Astrocyte of the hippocampus (primary cell): ENCODE measurements at places on chromosomes 7 and 10.
A peak's percentile ranks its signal among the peaks of the same experiment; 100 is the strongest.

- no peak for DNase-seq
Measured at GRCh38 chr7:82821037-82821436, 341.6 kb downstream of the PCLO start.

GRCh38 chr10:8543361-8544056, 489.0 kb downstream of the GATA3 start:
- DNase-seq: peak; percentile 3

- peak; percentile 26 for DNase-seq
Measured at GRCh38 chr10:88800152-88801125, 2.1 kb upstream of the LIPM start.

GRCh38 chr7:84595026-84595425, 400.4 kb upstream of the SEMA3A start:
- no peak for DNase-seq

DNA sequence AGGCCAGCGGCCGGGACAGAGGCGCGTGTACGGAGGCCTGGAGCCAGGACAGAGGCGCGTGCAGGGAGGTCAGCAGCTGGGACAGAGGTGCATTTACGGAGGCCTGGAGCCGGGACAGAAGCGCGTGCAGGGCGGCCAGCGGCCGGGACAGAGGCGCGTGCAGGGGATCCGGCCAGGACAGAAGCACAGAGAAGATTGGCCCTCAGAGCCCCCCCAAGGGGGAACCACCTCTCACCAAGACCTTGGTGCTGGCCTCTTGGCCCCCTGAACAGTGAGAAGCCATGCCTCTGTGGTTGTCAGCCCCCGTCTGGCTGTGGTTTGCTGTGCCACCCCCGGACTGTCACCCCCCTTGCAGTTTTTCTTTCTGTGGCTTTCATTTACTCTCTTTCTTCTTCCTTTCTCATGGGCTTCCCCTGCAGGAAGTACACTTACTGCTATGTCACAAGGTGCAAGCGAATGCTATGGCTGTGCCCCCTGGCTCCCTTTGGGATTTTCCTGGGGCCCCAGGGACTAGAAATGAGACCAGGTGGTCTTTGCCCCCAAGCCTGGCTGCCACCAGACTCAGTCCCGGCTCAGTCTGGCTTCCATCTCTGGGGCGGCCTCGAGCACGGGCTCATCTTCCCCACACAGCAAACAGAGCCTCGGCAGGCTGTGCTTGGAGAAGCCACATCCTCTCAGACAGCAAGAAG, 41.1 kb downstream of the INSIG1 start:
- DNase-seq: no peak
